PC-3 (cell line): ENCODE measurements at places on chromosomes 13 and 19. TPM values are rescaled to one million over a fixed set of nuclear protein-coding genes. Genes with fewer than 3 reads are reported as not detected.

DNA sequence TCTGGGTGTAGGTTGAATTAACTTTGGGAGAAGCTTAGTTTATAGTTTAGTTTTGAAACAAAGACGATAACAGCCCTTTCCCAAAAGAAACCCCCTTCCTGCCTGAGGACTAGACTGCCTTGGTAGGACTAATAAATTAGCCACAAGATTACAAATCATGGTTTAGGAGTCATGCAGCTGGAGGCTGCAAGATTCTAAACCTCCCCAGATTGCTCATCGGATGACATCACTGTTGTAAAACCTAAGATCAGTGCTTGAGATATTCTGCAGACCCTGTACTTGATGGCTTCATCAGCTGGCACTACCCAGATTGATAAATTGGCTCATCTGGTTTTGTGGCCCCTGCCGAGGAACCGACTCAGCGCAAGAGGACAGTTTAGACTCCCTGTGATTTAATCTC, 35.9 kb upstream of the MPHOSPH8 start:
- DNase-seq = peak; percentile 94

DNA sequence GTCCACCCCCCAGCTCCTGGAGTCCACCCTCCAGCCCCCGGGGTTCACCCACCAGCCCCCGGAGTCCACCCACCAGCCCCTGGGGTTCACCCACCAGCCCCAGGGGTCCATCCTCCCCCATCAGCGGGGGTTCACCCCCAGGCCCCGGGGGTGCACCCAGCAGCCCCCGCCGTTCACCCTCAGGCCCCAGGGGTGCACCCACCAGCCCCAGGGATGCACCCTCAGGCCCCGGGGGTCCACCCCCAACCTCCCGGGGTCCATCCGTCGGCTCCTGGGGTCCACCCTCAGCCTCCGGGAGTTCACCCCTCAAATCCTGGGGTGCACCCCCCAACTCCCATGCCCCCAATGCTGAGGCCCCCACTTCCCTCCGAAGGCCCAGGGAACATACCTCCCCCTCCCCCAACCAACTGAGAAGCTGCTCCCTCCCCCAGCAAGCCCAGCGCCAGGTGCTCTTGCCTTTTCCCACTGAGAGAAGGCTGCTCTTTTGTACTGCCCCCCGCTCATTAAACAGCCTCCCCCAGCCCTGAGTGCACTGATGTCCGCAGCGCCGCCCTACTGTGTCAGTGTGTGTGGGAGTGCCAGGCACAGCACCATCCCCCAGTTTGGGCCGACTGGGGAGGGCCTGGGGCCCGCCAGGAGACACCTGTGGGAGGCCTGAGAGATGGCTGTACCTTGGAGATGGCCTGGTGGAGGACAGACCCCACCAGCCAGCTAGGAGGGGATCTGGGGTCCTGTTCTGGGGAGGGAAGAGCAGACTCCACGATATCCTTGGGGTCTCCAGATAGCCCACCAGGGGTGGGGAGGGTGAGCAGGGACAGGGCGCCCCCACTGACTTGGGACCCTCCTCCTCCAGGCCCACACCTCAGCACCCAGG, 750 bp upstream of the AMH start:
- DNase-seq = no peak

GRCh38 chr13:36850790-36851438, 31.9 kb downstream of the RFXAP start:
- DNase-seq = no peak

GRCh38 chr13:39970177-39970846, 314.9 kb downstream of the COG6 start:
- DNase-seq = no peak

DNA sequence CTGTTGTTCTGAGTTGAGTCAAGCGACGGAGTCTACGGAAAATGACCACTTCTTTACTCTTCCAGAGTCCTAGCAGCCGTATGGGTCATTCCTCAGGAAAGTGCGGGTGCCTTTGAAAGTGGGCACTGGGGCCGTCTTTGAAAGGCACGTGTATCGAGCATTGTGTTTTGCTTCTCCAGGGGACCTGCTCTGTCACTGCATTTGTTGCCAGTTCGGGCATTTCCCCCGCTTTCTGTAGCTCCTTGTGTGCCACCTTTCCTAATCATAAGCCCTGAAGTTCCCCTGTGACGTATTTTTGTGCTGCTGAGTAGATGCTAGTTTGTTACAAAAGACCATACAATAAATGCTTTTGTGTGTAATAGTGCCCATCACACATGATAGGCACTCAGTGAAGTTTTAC, 24.4 kb downstream of the SPATA13 start:
- DNase-seq = no peak

RINL gene
- total RNA-seq = 1.2 and 3.2 TPM in 2 replicates

PEX11G gene
- total RNA-seq = 6.6 and 8.6 TPM in 2 replicates

ZNF841 gene
- 11.6 and 15.0 TPM in 2 replicates for total RNA-seq

CGB1 gene
- total RNA-seq = 0.95 TPM in 1 of 2 replicates, not detected in the other

KIR2DL3 gene
- not detected in 2 replicates for total RNA-seq

TNNI3 gene
- total RNA-seq = 32.4 and 40.1 TPM in 2 replicates

DNA sequence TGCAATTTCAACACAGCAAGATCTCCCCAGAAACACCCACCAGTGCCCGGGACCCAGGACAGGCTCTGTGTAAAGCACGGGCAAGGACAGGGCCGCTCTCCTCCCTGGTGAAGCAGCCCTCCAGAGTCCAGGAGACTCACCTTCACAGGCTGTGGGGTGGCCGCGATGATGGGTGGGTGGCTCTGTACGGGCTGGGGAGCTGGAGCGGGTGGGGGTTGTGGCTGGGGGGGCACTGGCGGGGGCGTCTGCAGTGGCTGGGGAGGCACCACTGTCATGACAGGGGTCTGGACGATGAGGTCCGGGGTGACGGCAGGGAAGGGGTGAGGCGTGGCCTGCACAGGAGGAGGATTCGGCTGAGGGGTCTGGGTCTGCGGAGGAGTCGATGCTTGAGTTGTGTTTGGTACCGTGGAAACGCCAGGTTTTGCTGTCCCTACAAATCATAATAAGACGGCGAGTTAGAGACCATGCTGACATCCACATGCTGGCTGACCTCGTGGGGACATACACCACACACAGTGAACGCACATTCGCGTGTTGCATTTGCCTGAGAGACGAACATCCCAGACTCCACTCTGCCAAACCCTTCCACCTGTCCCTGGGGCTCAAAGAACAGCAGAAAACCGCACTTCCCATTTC, 33.1 kb upstream of the EPHX3 start:
- no peak for DNase-seq

- no peak for DNase-seq
Observed at GRCh38 chr13:27442797-27443196, 7.6 kb downstream of the MTIF3 start.

SLC10A2 gene
- total RNA-seq = not detected in 2 replicates

DNA sequence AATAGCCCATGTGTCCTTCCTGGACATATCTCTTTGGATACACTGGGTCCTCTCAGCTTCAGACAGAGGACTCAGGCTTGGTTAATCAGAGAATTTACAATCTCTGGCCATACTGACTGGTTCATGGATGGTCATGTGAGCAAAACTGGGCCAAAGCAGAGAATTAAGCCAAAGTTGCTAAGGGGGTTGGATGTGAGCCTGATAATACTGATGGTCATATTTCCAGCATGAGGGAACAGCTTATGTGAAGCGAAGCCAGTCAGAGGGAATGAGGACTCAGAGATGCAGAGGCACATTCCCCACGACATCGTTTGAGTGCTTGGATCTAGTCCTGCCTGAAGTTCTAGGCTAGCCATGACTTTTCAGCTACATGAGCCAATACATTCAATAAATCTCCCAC, 22.0 kb upstream of the LRRC4B start:
- no peak for DNase-seq

DNA sequence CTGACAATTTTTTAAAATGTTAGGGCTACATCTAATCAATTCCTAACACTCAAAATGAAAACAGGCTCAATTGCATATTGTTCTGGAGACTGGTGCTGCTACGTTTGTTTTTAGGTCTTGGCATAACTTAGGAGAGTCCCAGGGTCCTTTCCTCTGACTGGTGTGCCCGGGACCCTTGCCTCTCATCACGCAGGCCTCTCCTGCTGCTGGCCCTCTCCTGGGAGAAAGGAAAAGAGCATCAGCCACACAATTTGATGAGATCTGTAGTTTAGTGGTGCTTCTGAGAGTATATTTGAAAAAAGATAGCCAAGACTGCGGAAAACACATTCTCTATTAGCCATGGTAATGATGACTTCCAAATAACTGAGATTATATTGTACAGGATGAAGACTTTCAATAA, 380.0 kb downstream of the KLF12 start:
- DNase-seq = no peak

- peak; percentile 88 for DNase-seq
Observed at GRCh38 chr19:47707135-47707925, 5.9 kb upstream of the EHD2 start.

DNA sequence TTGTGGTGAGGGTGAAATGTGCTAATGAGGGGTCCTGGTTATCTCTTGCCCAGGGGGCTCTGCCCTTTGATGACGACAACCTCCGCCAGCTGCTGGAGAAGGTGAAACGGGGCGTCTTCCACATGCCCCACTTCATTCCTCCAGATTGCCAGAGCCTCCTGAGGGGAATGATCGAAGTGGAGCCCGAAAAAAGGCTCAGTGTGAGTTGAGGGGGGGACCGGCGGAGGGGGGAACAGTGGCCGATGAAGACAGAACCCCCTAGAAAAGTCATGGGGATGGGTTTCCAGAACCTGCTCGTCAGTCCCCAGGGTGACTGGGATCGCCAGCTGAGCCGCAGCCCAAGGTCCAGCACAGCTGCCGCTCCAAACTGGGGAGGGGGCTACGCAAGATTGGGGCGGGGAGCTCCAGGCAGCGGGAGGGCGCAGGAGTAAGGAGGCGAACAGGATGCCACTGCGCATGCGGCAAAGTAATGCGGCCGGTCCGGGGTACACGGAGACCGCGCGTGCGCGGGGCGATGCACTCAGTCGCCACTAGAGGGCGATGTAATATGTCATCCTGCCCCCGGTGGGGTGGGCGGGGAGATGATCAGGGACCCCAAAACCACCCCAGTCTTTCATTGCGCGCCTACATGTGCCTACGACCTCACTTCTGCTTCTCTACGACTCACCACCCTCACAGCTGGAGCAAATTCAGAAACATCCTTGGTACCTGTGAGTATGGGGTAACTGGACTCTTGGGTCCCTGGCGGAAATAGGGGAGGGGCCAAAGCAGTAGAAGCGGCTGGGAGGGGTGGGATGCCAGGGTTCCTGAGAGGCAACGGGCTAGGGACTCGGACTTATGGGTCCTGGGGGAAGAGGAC, 17.9 kb downstream of the BRSK1 start:
- DNase-seq = peak; percentile 91

GRCh38 chr13:48302871-48303358, 636 bp upstream of the RB1 start:
- no peak for DNase-seq

AZU1 gene
- not detected in 2 replicates for total RNA-seq

OR4F17 gene
- 0.15 TPM in 1 of 2 replicates, not detected in the other for total RNA-seq

GRCh38 chr19:8338835-8339234, 4.2 kb downstream of the KANK3 start:
- no peak for DNase-seq

GRCh38 chr13:24617256-24618010, 62.8 kb upstream of the ATP12A start:
- no peak for DNase-seq

DNA sequence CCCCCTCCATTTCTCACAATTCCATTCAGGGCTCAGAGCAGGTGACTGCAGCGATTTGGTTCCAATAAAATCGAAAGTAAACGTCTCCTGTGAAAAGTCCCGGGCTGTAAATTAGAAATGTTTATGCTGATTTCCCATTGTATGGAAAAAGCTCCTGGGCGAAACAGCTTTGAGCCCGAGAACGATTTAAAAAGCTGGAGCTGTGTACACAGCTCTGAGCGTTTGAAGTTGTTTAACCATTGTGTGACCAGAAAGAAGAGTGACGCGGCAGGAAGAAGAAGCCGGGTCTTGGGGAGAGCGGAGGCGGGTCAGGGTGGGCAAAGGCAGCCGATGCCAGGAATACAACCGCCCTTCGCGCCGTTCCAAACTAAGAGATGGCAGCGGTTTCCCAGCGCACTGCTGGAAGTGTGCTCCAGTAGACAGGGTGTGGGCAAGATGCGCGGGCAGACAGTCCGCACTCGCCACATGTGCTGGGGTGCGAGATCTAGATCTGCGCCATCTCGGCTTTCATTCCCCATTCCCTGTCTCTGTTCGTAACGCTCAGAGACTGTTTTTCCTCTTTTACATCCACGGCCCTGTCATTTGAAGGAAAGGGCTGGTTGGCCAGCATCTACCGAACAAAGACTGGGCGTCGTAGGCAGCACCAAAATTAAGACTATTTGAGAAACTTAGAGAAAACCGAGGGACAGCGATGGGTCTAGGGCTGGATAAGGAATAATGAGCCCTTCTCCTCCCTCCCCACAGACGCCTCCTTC, 960 bp upstream of the GSX1 start:
- DNase-seq = no peak

FCAR gene
- total RNA-seq = not detected in 2 replicates
